ENCODE measurements at places on chromosomes 5 and 9.
A peak's percentile ranks its signal among the peaks of the same experiment; 100 is the strongest.

GRCh38 chr9:130207241-130207992 lies 35.2 kb downstream of the NCS1 start:
- no peak for DNase-seq

DNA sequence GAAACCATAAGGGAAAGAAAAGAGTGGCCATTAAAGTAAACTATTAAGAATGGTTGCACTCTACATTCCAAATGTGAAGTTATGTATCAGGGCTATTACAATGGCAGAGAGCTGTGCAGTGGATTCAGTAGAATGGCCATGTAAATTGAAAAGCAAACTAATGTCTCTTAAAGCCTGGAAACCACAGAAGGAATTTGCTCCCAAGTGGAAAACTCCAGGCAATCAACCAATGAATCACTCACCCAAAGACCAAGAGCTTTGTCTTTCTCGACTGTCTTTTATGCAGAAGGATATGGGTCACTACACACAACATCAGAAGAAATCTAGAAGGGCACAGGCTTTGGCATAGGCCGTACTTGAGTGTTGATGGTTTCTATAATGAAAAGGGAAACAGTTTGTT lies 114.9 kb downstream of the TLE1 start:
- no peak for DNase-seq

GRCh38 chr5:95393279-95393678 lies 2.1 kb downstream of the FAM81B start:
- DNase-seq, result no peak

DNA sequence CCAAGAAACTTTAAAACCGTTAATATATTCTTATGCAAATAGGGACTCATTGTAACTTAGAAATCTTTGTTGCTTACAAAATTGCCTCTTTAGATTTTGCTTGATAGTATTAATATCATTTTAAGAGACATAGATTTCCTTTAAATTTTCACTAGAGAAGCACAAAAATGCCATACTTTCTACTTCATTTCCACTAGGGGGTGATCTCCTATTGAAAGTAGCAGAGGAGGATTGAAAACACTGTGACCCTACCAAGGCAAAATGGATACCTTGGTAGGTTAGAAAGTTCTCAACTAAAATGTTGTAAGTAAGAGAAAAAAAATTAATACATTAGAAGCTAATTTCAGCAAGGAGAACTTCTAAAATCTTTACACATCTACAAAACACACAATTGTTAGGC lies 204.9 kb downstream of the CHSY3 start:
- peak; percentile 18 for DNase-seq

GRCh38 chr5:109703166-109703565 lies 13.4 kb downstream of the MAN2A1 start:
- DNase-seq, result no peak

DNA sequence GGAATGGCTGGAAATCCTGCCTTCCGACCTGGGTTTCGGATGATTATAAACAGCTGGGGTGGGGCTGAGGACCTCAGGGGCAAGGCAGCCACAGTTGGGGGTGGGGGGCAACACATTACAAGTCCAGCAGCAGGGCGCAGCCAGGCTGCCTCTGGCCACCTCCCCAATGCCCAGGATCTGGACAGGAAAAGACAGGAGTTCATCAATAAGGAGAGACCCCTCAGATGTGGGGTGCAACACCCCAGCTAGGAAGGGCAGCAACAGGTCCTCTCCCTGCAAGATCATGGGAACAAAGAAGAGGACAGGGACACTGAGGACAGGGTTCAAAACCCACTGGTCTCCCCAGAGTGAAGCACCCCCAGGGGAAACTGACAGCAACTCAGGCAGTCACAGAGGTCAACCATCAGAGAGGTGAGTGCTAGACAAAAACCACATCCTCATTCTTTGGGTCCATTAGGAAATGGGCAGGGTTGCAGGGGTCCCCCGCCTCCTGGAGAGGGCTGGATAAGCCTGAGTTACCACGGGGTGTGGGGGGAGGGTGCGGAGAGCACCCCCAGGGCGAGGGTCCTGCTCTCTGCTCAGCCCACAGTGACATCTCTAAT lies 33.5 kb downstream of the SEMA4D start:
- no peak for DNase-seq

DNA sequence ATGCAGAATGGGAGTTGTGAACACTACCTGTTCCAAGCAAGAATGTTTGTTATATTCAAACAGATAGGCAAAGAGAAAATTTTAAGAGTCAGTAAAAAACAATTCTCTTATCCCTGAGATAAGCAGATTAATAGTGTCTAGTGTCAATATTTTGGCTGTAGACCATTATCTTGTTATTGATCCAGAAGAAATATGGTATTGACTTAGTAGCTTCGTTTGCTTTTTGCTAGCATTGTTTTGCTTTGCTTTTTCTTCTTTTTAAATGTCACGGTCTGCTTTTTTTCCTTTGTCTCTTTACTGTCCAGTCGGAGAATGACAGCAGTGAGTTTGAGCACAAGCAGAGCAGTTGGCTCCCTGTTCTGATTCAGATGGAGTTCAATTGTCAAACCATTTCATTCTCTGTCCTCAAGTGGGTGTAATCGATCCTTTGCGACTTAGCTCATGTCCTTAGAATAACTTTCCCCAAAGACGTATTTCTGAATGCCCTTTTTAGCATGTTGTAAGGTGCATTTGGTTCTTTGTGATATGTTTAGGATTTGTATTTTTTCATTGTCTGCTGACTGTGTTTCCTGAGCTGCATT lies 29.3 kb downstream of the FUBP3 start:
- DNase-seq, result no peak

GRCh38 chr5:55154873-55155272 lies 5.1 kb upstream of the GPX8 start:
- no peak for DNase-seq

DNA sequence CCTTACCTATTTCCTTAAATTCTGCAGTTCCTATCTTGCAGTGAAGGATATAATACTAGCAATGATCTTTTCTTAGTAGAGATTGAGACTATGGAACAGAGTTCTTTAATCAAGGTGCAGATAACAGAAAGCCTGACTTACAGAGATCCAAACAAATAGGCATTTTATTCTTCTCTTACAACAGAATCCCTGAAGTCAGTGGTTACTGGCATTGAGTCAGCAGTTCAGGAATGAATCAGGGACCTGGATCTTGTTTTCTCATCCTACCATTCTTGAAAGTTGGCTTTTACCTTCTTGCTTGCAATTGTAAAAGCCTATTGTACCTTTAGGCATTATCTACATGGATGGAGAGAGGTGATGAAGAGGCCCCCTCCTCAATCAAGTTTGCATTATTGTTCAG lies 47.5 kb upstream of the TLE4 start:
- DNase-seq, result no peak

GRCh38 chr5:111937094-111937493 lies 180.1 kb upstream of the NREP start:
- DNase-seq, result no peak

DNA sequence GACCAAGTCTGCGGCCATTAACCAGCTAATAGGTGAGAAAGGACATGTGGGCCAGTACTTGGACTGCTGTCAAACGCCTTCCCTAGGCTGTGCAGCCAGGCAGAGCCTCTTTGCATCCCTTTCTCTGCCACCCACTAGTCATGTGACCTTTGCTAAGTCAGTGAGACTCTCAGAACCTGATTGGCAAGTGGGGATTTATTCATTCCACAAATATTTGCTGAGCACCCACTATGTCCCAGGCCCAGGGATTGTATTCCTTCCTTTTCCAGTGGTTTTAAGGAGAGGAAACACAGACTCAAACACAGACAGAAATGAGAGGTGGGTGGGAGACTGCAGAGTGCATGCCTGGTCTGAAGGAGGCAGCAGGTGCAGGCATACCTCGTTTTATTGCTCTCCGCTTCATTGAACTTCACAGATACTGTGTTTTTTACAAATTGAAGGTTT lies 71.6 kb upstream of the GALNT10 start:
- peak; percentile 50 for DNase-seq

DNA sequence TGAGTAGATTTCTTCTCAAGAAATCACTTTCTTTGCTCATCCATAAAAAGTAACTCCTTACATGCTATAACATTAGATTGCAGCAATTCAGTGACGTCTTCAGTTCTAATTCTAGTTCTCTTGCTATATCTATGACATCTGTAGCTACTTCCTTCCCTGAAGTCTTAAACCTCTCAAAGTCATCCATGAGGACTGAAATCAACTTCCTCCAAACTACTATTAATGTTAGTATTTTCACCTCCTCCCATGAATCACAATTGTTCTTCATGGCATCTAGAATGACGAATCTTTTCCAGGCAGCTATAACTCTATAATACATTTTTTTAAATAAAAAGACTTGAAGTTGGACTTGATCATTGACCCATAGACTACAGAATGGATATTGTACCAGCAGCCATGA lies 46.2 kb upstream of the PRRC1 start:
- no peak for DNase-seq

- DNase-seq, result no peak
Measured at GRCh38 chr9:117313989-117314388, 100.9 kb downstream of the ASTN2 start.

DNA sequence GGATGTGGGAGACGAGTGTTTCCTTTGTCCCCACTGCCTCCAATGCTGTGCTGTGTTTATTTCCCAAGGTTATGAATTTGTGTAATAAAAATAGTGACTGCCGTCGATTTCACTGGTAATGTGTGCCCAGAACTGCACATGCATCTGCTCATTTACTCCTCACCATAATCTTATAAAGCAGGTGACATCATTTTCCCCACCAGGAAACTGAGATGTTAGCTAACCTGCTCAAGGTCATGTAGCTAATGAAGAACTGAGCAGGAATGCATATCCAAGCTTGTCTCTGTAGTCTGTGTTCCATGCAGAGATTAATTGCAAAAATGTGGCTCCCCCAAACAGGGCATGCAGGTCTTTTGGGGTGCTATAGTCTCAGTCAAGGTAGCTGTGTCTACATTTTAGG lies 224.4 kb downstream of the TENT4A start:
- DNase-seq, result no peak

GRCh38 chr5:44661851-44662250 lies 146.9 kb upstream of the MRPS30 start:
- DNase-seq, result no peak

DNA sequence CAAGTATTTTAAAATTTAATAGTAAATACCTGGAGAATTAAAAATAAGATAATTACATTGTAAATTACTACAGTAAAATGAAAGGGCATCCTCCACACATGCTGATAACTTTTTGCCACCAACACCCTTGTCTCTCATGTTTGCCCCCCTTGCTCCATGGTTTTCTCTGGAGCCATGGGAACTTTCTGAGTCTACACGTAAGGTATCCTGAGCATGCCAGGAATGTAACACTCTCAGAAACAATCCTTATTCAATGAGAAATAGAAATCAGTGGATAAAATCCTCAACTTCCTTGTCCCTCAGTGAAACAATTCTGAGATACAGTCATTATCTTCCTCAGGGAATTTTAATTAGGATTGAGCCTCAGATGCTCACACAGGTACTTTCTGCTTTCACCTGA lies 108.9 kb downstream of the IZUMO3 start:
- no peak for DNase-seq

- DNase-seq, result no peak
Measured at GRCh38 chr9:96646081-96646991, 8.8 kb downstream of the PRXL2C start.

DNA sequence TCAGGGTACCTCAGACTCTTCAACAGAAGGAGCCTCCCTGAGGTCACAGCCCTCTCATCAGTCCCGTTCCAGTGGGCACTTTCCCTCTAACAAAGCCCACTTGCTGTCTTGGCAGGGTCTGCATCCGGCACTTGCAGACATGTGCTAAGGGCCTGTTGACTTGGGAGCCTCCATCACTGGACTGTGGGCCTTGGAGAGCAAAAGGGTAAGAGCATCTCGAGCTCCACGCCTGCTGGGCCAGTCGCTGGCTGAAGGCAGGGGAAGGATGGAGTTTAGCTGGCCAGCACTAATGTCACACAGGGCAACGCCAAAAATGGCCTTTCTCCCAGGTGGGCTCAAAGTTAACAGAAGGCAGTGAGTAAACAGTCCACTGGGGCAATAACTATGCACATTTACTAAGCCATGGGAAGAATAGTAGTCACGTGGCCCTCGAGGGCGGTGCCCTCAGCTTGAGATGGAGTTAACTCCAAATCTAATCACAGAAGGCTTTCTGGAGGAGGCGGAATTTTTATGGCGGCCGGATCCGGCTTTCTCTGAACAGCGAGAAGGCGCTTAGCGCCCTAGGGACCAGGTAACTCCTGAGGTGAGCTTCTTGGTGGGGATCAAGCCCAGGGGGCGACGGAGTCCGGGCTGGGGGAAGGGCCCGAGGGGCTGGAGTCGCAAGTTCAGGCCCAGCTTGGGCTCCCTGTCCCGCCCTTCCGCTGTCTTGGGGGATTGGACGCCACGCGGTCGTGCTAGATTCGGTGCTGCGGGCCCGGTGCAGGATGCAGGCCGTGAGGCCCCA lies 2.0 kb upstream of the NSD1 start:
- DNase-seq, result no peak

- DNase-seq, result peak; percentile 81
Measured at GRCh38 chr9:6645355-6646292, at the start of gene GLDC. Gene GLDC (minus strand): TSS chr9:6645729. CDS start chr9:6645499, 230 bp downstream.

- no peak for DNase-seq
Measured at GRCh38 chr9:75699017-75699416, 191.5 kb upstream of the PCSK5 start.

DNA sequence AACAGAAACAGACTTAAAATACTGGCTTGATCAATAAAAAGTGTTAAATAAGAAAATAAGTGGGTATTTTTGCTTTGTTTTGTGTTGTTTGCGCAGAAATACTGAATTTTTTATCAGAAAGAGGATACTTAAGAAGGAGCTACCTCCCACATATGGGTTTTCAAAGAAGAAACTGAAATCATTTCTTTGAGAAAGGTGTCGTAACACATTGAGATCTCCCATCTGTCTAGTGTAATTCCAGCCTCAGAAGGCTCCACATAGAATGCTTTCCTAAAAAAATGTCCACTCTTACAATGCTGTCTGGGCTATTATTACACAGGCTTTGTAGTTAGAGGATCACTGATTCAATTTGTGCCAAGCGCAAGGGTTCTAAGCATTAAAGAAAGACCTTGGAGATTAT lies 226.2 kb downstream of the EPB41L4A start:
- no peak for DNase-seq

DNA sequence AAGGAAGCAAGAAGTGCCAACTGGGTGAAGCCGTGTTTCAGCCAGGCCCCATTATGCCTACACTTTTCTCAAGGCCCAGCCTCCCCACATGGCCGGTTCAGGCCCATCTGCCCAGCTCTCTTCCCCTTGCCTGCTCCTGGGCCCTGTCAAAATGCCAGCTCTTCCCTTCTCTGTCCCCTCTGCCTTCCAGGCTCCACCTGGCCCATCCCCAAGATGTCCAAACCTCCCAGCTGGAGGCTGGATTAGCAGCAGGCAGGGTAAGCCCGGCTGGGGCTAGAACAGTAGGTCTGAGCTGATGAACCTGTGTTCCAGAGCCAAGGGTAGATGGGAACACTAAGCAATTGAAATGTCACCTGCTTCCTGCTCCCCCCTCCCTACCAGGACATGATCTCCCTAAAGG lies 64.1 kb upstream of the HSPA9 start:
- DNase-seq, result no peak

- DNase-seq, result no peak
Measured at GRCh38 chr5:158045696-158046095, 186.8 kb upstream of the CLINT1 start.

All from left kidney (tissue), 8 donors.